ENCODE measurements at places on chromosomes 7 and 10.
A peak's percentile ranks its signal among the peaks of the same experiment; 100 is the strongest.

- no peak for DNase-seq
Observed at GRCh38 chr7:136174477-136175125, 197.4 kb upstream of the MTPN start.

GRCh38 chr7:26398427-26398755 lies 106.7 kb downstream of the SNX10 start:
- DNase-seq = peak; percentile 38

GRCh38 chr10:10118131-10118530 lies 899.5 kb upstream of the CELF2 start:
- no peak for DNase-seq

DNA sequence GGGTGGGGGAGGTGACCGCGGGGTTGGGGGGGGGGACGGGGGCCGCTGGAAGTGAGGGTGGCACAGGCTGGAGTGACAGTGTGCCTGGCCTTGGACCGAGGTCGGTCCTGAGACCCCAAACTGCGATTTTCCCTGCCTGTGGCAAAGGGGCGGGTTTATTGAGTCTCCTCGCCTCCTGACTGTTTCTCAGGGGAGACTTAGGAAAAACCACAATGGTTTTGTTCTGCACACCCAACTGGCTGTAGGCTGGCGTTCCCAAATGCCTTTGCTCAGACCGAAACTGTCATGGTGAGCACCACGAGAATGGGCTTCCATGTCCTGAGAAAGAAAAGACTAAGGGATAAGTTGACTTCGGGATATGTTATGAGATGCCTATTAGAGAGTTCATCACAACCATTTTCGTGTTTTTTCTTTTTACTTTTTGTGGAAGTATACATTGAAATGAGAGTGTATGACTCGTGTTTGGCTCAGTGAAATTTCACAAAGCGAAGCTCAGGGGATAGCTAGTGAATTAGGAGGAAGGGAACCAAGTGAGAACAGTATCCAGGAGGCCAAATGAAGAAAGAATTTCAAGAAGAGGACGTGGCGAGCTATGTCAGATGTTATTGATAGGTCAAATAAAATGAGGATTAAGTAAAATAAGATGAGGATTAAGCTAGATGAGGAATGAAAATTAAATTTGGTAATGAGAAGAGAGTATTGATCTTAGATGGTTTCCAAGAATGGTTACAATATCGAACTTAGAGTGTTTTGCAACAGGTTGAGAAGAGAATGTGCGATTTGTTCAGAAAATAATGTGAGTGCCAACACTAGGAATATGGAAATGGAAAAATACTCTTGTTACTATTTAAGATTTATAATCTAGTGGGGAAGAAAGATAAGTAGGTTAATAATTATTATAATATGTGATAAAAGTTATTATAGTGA lies 918 bp downstream of the NET1 start:
- DNase-seq = no peak

DNA sequence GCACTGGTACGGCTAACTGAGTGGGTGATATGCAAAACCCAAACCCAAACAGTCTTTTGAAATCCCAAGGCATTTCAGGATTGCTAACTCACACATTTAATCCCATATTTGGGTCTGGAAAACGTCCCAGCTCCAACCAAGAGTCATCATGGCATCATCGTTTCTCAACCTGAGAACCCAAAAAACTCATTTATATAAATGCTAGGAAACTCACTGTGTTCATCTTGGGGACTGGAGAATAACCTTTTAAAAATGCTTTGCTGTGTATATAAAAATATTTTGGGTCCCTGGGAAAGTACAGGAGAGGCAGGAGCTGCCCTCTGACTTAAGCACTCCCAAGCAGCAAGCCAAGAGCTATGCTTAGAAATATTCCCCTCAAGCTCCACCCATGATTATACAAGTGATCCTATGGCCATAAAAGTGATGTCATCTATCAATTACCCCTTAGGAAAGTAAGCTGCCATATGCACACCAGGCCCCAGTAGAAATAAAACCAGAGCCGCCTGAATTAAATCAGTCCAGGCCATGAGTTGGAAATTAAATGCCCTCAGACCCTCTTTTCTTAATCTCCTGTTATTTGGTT lies 352.1 kb downstream of the FRMD4A start:
- no peak for DNase-seq

GRCh38 chr7:120334475-120334874 lies 61.5 kb downstream of the KCND2 start:
- DNase-seq = no peak

GRCh38 chr7:36861656-36862055 lies 137.4 kb upstream of the AOAH start:
- DNase-seq = no peak
